Glutamatergic neuron (in vitro differentiated cells): ENCODE measurements at places on chromosomes 3 and 15. TPM values are rescaled to one million over a fixed set of nuclear protein-coding genes. Genes with fewer than 3 reads are reported as not detected.

Gene ECE2
- 1.6 TPM for total RNA-seq

DNA sequence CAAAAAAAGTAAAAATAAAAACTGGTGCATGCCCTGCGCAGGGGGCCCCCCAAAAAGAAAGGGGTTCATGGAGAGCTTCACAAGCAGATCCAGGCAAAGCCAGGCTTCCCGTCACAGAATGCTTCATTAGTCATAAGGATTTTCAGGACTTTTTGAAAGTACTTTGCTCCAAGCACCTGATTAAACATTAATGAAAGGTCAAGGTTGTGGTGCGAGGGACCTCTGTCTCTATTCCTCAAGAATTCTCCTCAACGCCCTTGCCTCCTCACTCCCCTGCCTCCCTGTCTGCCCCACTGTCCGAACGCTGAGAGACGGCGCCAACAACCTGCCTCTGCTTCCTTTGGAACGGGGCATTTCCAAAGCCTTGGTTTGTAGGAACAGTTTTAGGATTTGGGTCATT lies 240.1 kb upstream of the IGF1R start:
- DNase-seq: no peak

DNA sequence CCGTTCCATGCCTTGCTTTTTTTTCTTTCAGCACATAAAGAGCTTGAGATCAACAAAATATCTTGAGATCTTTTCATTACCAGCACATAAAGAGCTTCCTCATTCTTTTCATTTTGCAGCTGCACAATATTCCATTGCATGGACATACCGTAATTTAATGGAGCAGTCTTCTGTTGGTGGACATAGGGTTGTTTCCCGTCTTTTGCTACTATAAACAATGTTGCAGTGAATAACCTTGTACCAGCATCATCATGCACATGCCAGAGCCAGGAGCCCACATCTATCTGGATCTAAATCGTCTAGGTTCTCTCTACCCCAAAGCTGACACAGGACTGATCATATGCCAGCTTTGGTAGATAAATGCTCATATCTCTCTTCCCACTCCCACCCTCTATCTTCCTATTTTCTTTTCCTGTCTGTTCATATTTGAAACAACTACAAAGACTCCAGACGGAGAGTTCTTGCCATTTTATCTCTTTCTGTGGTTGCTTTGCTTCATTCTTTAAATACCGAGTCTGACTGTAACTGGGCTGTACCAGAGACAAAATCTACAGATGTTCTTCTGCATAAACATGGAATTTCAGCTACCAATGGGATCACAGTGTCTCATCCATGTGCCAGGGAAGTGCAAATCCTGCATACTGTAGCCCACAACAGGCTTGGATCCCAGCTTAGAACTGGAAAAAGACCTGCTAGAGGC lies 47.1 kb upstream of the AKAP13 start:
- DNase-seq: no peak

GRCh38 chr3:113552851-113553250 lies 20.5 kb downstream of the SIDT1 start:
- DNase-seq: no peak

DNA sequence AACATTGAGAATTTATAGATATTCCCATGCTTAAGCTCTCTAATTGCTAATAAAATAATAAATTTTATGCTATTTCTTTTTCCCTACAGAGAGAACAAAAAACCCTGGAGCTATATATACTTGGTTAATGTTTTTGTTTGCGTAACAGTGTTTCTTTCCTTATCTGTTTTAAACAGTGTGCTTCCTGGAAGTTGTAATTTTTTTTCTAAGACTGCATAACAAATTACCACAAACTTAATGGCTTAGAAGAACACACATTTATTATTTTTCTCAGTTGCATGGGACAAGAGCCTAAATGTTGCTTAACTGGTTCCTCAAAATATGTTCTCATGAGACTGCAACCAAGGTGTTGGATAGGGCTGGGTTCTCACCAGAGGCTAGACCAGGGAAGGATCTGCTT lies 49.7 kb upstream of the DPH6 start:
- no peak for DNase-seq

DNA sequence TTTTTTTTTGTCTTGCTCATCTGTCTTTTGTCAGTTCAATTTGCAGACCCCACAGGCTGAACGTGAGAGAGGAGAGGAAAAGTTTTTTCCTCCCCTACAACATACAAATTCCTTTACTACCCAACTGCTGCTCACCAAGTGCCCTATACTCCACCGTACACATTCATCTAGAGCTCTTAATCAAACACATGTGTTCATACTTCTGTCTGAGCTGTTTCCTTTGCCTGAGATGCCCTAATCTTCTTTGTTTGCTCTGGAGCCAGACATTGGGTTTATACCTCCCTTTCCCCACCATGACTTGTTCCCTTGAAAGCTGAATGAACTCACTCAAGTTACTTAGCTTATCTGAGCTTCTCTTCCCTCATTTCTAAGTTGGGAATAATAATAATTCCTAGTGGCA lies 122.7 kb upstream of the RASGRP1 start:
- DNase-seq: no peak

DNA sequence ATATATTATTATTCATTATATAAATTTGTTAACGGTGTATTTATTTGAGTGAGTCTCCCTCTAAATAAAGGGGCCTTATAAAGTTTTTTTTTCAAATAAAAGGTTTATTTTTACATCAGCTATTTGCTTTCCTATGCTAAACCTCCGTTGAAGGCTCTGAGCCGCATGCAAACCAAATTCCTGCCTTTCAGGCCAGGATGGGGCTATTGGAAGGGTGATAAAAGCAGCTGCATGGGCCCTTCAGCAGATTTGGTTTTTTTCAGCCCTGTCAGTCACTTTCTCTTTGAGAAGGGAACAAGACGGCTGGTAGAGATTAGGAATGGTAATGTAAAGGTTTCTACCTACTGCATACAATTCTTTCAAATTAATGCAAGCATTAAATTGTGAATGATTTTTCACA lies 244.2 kb downstream of the WNT5A start:
- no peak for DNase-seq

GRCh38 chr3:152360966-152361365 lies 92.2 kb downstream of the MBNL1 start:
- DNase-seq: no peak

Gene GOLGA6C
- total RNA-seq: not detected

DNA sequence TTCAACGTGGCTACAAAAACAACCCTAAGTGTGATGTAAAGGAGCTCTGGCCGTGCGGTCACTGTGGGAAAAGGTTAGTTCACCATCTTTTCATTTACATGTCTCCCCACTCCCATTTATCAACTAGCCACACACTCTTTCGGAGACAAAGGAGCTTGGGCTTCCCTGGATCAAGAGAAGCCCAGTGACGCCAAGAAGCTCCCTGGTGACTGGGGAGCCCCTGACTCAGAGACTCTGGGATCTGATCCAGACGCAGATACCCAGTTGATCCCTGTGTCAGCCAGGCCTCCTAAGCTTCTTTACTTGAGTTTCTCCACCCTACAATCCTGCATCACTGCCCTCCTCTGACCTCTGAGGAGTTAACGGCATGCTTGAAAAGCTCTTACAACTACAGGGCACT lies 43.9 kb downstream of the HEG1 start:
- DNase-seq: no peak

- no peak for DNase-seq
Observed at GRCh38 chr3:80556763-80557162, 789.0 kb upstream of the ROBO1 start.

GRCh38 chr15:41921639-41922038 lies 27.8 kb upstream of the SPTBN5 start:
- DNase-seq: no peak

Gene LMOD3
- total RNA-seq: not detected

Gene ZNF770
- total RNA-seq: 39.3 TPM

DNA sequence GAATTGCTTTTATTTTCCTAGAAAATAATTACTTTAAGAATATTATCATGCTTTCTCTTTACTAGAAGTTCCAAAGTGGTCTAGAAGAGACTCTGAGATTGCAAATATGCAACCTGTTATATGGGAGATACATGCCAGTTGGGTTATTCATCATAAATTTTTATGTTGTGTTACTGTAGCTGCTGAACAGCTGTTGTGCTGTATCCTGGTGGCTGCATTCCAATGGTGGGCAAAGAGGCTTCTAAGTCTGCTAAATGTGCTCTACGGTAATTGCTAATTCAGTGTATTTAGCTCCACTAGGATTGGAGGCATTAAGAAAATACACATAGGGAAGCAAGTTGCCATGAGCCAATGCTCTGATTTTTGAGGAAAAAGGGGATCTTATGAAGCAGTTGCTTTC lies 409.0 kb downstream of the TUSC7 start:
- no peak for DNase-seq

GRCh38 chr15:101091080-101092017 lies 160.5 kb downstream of the CHSY1 start:
- DNase-seq: no peak
